ENCODE measurements at places on chromosomes 1 and 21. TPM values are rescaled to one million over a fixed set of nuclear protein-coding genes. Genes with fewer than 3 reads are reported as not detected.

- no peak for DNase-seq
These were observed 60.7 kb downstream of the H3-3A start for GRCh38 chr1:226123212-226123560.

- no peak for DNase-seq
These were observed 402.1 kb upstream of the B3GALT2 start for GRCh38 chr1:193588311-193589082.

DNA sequence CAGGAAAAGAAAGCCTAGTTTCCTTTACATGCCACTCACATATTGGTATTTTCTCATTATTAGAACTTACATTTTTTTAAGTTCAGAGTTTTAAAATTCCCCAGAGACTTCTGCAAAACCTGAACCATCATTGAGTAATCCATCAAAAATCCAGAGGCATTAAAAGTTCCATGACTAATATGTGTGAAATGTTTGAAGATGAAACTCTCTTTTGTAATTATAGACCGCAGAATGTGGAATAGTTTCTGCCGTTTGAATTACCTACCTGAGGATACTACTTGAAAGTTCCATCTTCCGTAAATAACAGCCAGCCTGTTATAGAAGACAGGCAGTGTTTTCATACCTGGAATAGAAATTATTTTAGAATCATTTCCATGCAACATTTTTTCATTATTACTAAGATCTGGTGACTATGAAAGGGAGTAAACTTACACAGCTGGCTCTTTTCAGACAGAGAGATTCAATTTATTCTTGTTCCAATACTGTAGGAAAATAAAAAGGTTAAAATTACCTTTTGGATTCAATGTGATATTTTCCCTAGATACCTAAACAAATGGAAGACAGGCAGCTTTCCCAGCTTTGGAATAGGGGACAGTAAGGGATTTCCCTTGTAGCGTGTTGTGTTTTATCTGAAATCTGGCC, 131.4 kb downstream of the ST6GALNAC5 start:
- DNase-seq = no peak

- no peak for DNase-seq
These were observed 32.4 kb downstream of the KIF1B start for GRCh38 chr1:10242811-10243210.

DNA sequence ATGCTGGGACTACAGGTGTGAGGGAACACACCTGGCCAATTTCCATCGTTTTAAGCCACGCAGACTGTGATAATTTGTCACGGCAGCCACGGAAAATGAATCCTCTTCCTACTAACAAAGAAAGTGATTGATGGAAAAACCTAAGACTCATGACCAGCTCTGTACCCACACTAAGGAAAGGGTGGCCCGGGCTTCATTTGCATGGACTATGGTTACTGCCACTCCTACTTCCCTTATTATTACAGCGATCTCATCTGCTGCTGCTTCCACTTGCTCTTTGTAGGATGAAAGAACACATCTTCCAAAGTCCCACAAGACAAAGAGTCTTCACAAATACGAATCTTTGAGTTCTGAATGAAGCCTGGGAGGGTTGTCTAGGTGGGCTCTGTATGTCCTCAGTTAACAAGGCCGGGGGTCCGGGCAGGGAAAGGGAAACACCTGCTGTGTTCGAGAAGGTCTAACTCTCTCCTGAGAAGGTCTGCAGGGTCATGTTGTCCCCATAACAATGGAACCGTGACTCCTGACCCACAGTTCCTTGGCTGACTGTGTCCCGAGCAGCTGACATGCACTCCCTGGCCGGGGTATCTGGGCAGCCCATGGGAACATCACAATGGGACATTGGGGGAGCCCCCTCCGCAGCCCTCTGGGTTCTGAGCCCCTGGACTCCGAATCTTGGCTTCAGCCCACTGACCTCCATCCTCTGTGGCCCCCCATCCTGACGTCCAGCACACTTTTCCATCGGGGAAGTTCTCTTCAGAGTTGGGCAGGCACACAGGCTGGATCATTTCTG, 13.3 kb upstream of the TFF1 start:
- no peak for DNase-seq

The AGBL4 gene
- total RNA-seq = 0.82 TPM
